ENCODE measurements at places on chromosomes 1 and 21.

- DNase-seq = peak; percentile 88
These were observed 71.6 kb upstream of the CNIH3 start for GRCh38 chr1:224544346-224545110.

GRCh38 chr1:66585002-66585401, 51.0 kb downstream of the SGIP1 start:
- no peak for DNase-seq

DNA sequence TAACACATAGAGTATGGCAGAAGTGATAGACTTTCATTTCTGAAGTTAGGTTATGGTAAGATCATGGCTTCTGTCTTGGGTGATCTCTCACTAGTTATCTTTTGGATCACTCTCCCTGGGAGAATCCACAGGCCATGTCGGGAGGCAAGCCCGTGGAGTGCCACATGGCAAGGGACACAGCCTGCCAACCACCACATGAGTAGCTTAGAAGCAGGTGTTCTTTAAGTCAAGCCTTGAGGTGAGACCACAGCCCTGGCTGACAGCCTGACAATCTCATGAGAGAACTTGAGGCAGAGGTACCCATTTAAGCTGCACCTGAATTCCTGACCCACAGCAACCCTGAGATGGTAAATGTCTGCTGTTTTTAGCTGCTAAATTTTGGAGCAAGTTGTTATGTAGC, 130.4 kb downstream of the KCNN3 start:
- DNase-seq = no peak

GRCh38 chr21:44812640-44813039, 5.2 kb downstream of the SUMO3 start:
- no peak for DNase-seq

DNA sequence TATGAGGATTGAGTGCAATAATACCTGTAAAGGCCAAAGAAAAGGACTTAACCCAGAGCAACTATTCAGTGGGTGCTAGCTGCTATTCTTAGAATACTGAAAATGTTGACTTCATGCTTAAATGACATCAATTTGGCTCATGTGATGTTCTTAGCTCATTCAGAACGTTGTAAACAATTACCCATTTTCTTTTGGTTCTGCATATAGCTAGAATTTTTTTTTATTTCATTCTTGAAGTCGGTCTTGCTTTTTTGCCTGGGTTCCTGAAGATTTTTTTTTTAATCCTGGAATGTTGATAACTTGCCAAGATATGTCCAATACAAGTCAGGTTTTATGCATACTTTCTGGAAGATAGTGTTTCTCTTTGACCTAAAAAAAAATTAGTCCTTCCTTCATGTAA, 772.0 kb downstream of the LTN1 start:
- peak; percentile 50 for DNase-seq

DNA sequence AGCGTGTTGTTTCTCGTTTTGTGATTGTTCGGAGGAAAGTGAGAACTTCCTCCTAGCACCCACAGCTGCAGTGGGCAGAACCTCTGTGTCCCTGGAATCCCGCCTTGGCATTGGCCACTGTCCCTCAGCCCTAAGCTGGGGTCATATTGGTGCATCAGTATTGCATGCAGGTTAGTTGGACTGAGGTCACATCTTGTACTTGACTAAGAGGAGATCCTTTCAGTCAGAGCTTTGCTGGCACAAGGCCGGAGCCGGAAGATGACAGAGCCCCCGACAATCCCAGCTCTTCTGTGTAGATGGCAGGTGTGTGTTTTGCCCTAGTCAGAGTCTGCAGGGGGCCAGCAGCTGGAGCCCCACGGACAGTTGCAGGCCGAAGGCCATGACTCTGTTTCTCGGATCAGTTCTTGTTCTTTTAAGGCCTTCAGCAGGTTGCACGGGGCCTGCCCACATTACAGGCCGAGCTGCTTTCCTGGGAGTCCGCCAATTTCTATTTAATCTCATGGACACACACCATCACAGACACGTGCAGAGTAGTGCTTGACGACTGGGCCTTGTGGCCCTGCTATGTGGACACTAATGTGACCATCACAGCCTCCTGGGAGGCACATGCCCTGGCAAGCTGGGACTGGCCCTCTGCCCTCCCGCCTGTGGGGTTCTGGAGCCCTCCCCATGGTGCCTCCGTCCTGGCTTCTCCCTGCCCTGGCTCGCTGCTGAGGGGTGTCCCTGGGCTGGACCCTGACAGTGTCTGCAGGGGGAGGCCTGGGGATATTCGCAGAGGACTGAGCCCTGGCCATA, 14.9 kb downstream of the SNAP47 start:
- no peak for DNase-seq

DNA sequence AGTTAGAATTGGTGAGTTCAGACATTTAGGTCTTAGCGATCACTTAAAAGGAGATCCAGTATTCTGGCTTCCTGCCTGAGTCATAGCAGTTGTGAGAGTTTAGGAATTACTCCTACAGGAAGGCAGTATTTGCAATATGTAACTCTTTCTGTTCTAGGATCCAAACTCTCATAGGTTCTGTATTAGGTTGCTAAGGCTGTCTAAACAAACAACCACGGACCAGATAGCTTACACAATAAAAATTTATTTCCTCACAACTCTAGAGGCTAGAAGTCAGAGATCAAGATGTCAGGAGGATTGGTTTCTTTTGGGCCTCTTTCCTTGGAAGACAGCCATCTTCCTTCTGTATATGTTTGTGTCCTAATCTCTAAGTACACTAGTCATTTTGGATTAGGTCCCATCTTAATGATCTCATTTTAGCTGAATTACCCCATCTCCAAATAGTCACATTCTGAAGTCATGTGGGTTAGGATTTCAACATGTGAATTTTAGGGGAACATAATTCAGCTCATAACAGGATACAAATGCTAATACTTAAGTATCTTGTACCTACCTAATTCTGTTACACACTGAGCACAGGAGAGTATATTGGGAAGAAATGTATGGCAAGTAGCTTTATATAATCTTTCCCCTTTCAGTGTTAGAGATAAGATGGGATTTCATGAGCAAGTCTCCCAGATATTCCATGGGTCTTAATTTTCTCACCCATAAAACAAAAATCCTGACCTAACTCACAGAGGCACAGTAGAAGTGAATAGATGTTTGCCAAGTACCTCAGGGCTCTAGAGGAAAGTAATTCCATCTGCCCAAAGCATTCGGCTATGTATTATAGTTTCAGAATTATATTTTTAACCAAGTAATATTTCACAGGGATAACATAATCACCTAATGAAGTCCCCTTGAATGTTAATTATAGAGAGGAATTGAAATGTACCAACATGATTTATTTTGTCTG, 144.4 kb downstream of the PTBP2 start:
- DNase-seq = peak; percentile 96

GRCh38 chr1:225460737-225461532, 33.1 kb upstream of the LBR start:
- DNase-seq = no peak

GRCh38 chr1:234509457-234510328, 30.7 kb upstream of the TARBP1 start:
- DNase-seq = peak; percentile 57

- no peak for DNase-seq
These were observed 90.8 kb upstream of the CCDC190 start for GRCh38 chr1:162951553-162952315.

- peak; percentile 89 for DNase-seq
These were observed 63.9 kb downstream of the CSMD2 start for GRCh38 chr1:34101151-34101550.

DNA sequence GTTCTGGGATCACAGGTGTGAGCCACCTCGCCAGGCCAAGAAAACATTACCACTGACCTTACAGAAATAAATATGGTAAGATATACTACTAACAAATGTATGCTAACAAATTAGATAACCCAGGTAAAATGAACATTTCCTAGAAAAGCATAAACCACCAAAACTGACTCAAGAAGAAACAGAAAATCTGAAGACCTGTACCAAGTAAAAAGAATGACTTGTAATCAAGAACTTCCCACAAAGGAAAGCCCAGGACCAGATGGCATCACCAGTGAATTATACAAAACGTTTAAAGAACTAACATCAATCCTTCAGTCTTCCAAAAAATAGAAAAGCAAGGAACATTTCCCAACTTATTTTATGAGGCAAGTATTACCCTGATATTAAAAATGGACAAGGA, 29.3 kb downstream of the USP24 start:
- DNase-seq = no peak

GRCh38 chr1:52386458-52386857, 17.8 kb downstream of the ORC1 start:
- no peak for DNase-seq

DNA sequence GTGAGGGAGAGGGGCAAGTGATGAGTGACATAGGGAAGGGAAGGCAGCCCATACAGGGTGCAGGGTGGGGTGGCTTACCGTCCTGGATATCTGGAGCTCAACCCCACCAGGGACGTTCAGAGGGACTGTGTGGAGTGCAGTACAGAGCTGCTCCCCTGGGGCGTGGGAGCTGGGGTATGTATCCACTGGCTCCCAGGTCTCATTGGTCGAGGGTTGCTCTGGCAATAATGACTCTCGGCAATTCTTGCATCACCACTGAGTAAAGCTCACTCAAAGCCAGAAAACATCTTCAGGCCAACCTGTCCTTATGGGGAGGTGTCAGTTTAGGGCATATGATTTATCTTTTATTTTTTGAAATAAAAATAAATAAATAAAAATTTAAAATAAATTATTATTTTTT, 43.2 kb upstream of the RUNX3 start:
- DNase-seq = no peak

DNA sequence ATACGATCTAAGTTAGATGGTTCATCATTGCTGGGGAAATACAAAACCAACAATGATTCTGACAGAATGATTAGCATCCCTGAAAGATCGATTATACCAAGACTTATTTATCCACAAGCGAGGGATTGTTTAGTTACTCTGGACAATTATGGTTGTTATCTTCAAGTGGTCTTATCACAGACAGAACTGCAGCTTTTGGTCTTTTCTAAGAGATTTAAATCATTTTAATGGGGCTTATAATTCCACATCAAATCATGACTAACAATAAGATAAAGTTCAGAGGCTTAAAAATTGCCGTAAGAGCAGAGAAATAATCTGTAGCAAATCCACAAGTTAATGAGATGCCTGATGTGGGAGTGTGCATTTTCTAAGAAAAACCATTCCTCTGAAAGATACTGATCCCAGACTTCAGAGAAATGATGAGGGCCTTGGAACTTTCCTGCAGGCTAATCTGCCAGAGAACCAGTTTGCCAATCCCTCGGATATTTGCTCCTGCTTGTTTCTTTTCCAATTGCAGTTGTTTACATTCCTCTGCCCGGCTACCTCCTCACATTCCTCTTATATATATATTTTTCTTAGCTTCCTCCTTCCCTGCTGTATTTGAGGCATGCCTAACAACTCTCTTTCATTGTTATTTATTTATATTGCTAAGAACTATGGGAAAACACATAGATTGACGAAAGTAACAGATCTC, 134.8 kb downstream of the BACH1 start:
- no peak for DNase-seq

- DNase-seq = no peak
These were observed 71.0 kb downstream of the LMO4 start for GRCh38 chr1:87399701-87400100.

- DNase-seq = no peak
These were observed 137.8 kb downstream of the TSEN15 start for GRCh38 chr1:184189361-184189760.

- peak; percentile 77 for DNase-seq
These were observed 11.4 kb upstream of the CLDN14 start for GRCh38 chr21:36491209-36491910.

GRCh38 chr21:29206445-29206844, 76.0 kb downstream of the MAP3K7CL start:
- no peak for DNase-seq

GRCh38 chr1:118982266-118982665, 5.9 kb downstream of the TBX15 start:
- peak; percentile 45 for DNase-seq

DNA sequence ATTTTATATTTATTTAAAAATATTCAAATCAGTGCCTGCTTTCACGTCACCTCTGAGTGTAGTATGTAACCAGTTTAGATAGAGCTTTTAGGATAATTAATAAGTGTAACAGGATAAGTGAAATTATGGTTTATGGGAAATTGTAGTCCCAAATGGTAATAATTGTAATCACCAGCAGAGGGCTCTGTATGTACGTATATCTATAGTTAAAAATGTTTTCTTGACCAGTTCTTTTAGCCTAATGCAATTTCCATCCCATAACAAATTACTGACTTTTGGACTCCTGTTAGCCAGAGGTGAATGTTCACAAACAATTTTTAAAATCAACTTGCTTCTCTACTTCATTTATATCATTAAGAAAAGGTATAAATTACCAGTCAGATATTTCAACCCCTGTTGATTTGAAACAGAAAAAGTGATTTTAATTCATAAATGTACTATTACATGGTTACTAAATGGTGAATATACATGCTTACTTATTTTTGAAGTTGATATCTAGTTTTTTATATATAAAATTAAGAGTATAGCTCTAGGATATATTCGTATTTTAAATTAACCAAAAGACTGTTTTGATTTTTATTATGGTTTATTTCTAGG, 25.3 kb downstream of the SLC30A7 start:
- peak; percentile 55 for DNase-seq

- no peak for DNase-seq
These were observed 148.7 kb downstream of the EDEM3 start for GRCh38 chr1:184605941-184606340.

DNA sequence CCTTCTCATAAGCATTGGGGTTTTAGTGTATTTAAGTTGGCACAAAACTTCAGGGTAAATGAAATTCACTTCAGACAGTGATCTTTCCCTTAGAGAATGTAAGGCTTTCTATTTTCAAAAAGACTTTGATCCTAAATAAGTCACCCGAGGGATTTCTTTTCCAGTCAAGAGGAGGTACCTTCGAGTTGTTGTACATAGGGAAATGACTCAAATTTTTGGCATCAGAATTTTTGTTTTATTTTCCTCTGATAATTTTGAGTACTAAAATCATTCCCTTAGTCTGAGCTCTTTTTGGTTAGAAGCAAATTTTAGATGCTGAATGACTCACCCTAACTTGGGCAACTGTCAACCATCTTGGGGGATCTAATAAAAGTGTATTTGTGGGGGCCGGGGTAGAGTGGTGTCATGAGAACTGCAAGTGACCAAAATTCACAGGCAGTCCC, 193.9 kb downstream of the DHRS3 start:
- peak; percentile 88 for DNase-seq

DNA sequence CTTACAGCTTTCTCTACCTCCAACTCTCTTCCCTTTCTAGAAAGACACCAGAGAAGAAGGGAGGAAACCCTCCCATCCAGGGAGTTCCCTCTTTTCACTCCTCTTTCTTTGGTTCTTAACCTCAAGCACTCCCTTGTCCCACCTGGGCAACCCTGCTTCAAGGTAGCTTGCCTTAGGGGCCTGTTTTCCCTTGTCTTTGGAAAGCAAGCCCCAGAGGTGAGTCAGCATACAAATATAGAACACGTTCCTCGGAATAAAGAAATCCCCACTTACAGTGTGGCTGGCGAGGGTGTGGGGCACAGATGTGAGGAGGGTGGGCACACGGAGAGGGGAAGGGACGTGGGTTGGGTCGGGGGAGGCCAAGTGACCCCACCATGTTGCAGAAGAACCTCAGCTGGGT, 26.1 kb upstream of the KCNE2 start:
- DNase-seq = no peak
